ENCODE measurements at places on chromosomes 1 and 21.

DNA sequence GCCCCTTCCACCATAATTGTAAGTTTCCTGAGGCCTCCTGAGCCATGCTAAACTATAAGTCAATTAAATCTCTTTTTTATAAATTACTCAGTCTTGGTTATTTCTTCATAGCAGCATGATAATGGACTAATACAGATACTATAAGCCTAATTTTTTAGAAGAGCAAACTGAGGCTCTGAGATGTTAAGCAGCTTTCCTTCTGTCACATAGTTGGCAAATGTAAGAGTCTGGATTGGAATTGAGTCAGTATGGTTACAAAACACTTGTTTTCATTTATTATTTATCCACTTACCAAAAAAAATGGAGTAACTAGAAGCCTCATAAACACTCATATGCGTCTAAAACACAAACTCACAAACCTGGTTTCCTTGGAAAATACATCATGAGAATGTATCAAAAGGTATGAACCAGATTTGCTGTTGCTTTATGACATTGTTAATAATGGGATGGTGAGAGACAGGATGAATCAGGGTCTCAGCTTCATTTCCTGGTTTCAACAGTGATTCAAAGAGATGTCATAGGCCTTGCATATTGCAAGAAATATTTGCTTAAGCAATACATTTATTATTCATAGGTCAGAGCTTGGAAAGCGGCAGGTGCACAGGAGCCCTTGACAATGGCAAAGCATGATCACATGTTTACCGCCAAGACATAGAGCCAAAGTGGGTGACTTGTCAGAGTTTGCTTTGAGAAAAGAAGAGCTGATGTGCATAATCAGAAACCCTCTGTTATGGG is 221.5 kb downstream of the GRIK1 start:
- no peaks in the 10 kb centered on the region for H3K4me1 ChIP-seq
- no peaks in the 10 kb centered on the region for H3K27me3 ChIP-seq
- DNase-seq, result no peak
- no peak overlapping the region for H3K27ac ChIP-seq
- no peak overlapping the region for H3K4me3 ChIP-seq

GRCh38 chr1:61190618-61191432 is 108.5 kb downstream of the NFIA start:
- no peaks in the 10 kb centered on the region for H3K27me3 ChIP-seq
- H3K4me1 ChIP-seq, result no peaks in the 10 kb centered on the region
- no peak overlapping the region for H3K4me3 ChIP-seq

GRCh38 chr1:116981521-116982037 is 20.0 kb upstream of the CD101 start:
- peaks cover 1% of the 10 kb centered on the region for H3K4me1 ChIP-seq
- no peak overlapping the region for H3K27ac ChIP-seq
- H3K4me3 ChIP-seq, result no peak overlapping the region
- DNase-seq, result no peak
- no peaks in the 10 kb centered on the region for H3K36me3 ChIP-seq
- H3K27me3 ChIP-seq, result no peaks in the 10 kb centered on the region

- no peaks in the 10 kb centered on the region for H3K4me1 ChIP-seq
- no peaks in the 10 kb centered on the region for H3K36me3 ChIP-seq
- DNase-seq, result no peak
- H3K27me3 ChIP-seq, result no peaks in the 10 kb centered on the region
- no peak overlapping the region for H3K27ac ChIP-seq
- H3K4me3 ChIP-seq, result no peak overlapping the region
These were observed 45.5 kb upstream of the KCNJ15 start for GRCh38 chr21:38211321-38211720.

DNA sequence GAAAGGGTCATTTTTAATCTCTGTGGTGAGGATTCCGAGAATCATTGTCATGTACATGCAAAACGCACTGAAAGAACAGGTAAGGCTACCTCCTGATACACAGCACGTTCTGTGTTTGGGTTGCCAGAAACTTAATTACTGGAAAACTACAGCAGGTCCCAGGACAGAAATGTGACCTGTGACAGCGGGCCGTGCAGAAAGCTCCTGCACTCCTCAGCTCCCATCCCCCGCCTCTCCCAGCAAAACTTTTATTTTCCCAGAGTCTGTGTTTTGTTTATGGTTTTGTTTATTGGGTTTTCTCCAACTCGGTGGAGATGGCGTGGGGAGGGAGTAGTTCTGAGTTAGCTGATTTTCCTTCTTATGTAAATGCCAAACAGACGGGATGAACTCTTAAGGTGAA is 44.7 kb downstream of the SLC44A3 start:
- no peak for DNase-seq
- H3K27me3 ChIP-seq, result no peaks in the 10 kb centered on the region
- H3K27ac ChIP-seq, result no peak overlapping the region
- no peak overlapping the region for H3K4me3 ChIP-seq
- no peaks in the 10 kb centered on the region for H3K4me1 ChIP-seq

- H3K27ac ChIP-seq, result peak within 1 kb of the TSS; percentile 65
- no peaks in the 10 kb centered on the region for H3K36me3 ChIP-seq
- H3K27me3 ChIP-seq, result peaks cover 1% of the 10 kb centered on the region
- no peak for DNase-seq
These were observed at the start of gene PLEKHG5 for GRCh38 chr1:6491480-6491962. Gene PLEKHG5 (minus strand): TSS chr1:6491667. CDS start chr1:6477571, 14,096 bp downstream.

- no peak overlapping the region for H3K27ac ChIP-seq
- DNase-seq, result no peak
- H3K4me1 ChIP-seq, result no peaks in the 10 kb centered on the region
- H3K4me3 ChIP-seq, result no peak overlapping the region
- H3K27me3 ChIP-seq, result no peaks in the 10 kb centered on the region
These were observed 9.2 kb downstream of the SLC35D1 start for GRCh38 chr1:67044631-67045270.

DNA sequence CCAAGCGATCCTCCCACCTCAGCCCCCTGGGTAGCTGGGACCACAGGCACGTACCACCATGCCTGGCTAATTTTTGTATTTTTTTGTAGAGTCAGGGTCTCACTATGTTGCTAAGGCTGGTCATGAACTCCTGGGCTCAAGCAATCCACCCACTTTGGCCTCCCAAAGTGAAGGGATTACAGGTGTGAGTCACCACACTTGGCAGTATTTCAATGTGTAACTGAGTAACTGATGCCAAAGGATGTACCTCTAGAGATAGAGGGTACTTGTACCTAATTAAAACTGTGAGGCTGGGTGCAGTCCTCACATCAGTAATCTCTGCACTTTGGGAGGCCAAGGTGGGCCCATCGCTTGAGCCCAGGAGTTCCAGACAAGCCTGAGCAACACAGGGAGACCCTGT is 258.7 kb upstream of the DMRTA2 start:
- H3K27me3 ChIP-seq, result no peaks in the 10 kb centered on the region
- no peaks in the 10 kb centered on the region for H3K36me3 ChIP-seq
- no peak overlapping the region for H3K4me3 ChIP-seq
- H3K4me1 ChIP-seq, result no peaks in the 10 kb centered on the region

GRCh38 chr1:241396747-241397681 is 40.0 kb upstream of the RGS7 start:
- no peak overlapping the region for H3K27ac ChIP-seq
- H3K36me3 ChIP-seq, result no peaks in the 10 kb centered on the region
- no peaks in the 10 kb centered on the region for H3K27me3 ChIP-seq
- DNase-seq, result no peak
- no peak overlapping the region for H3K4me3 ChIP-seq

DNA sequence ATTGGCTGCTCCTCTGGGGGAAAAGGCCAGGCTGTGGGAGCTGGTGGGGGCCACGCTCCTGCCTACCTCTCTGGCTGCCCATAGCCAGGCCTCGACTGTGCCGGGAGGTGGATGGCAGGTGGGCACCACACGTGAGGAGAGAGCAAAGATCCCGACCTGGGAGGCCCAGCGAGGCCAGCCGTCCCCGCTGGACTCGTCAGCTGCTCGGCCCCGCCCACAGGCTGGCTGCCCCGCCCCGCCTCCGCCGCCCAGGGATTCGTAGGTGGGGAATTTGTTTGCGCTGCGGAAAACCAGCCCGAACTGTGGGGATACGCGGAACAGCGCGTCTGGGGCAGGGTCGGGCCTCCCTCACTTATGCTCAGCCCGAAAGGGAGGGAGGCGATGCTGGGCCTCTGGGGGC is 31.7 kb downstream of the TP73 start:
- DNase-seq, result no peak
- H3K4me1 ChIP-seq, result no peaks in the 10 kb centered on the region
- H3K36me3 ChIP-seq, result no peaks in the 10 kb centered on the region
- no peak overlapping the region for H3K4me3 ChIP-seq

DNA sequence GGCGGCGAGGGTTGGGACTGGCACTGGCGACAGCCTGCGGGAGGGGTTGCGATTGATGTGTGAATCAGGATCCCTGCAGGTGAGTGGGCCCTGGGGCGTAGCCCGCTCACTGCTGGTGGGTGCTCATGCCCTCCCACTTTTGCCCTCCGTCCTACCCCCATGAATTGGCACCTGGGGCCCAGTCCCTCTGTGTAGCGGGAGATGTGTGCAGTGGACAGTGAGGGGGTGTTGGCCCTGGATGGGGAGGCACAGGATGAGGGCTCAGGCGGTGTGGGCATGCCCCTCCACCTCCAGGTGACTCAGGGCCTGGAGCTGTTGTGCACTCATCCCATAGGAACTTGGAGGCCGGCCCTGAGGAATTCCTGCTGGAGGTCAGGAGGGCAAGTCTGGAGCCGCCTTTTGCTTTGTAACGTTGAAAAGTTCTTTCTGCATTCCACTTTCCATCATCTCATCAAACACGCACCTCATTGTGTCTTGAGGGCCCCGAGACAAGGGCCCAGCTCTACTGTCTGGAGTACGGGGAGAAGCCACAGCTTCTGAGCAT is 3.0 kb downstream of the PEAR1 start:
- no peaks in the 10 kb centered on the region for H3K36me3 ChIP-seq
- H3K27ac ChIP-seq, result no peak overlapping the region
- peaks cover 17% of the 10 kb centered on the region for H3K4me1 ChIP-seq
- DNase-seq, result no peak
- H3K27me3 ChIP-seq, result peaks cover 26% of the 10 kb centered on the region
- no peak overlapping the region for H3K4me3 ChIP-seq
